Cortex of kidney (tissue), 1 donor: ENCODE measurements at places on chromosomes 13 and 19.

GRCh38 chr19:24142771-24143170 is 55.8 kb downstream of the ZNF254 start:
- DNase-seq = no peak

DNA sequence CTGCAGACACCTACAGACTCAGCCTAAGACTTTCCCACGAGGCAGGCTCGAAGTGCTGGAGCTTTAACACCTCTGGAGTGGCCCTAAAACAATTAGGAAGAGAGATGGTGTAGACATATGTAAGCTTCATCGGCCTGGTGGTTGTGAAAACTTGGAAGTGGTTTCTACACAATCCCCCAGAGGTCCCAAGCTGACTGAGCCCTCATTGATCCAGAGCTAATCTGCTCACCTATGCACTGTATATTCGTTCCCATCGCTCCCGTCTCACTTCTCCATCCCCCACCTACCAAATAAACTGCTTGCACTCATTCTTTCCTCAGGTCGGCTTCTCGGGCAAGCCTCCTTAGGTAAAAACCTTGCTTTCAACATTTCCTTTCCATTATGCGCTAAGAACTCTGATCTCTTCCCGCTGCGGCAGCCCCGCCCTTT is 767 bp upstream of the ZNF793 start:
- DNase-seq = no peak

- DNase-seq = no peak
Observed at GRCh38 chr19:48814895-48815294, 4.1 kb upstream of the BCAT2 start.

GRCh38 chr13:92590503-92590908 is 636.1 kb upstream of the GPC6 start:
- no peak for DNase-seq
